NCI-H2081 (cell line): ENCODE measurements at places on chromosomes 6 and 20.

- DNase-seq, result no peak
Observed at GRCh38 chr6:45687570-45687969, 309.8 kb upstream of the SUPT3H start.

DNA sequence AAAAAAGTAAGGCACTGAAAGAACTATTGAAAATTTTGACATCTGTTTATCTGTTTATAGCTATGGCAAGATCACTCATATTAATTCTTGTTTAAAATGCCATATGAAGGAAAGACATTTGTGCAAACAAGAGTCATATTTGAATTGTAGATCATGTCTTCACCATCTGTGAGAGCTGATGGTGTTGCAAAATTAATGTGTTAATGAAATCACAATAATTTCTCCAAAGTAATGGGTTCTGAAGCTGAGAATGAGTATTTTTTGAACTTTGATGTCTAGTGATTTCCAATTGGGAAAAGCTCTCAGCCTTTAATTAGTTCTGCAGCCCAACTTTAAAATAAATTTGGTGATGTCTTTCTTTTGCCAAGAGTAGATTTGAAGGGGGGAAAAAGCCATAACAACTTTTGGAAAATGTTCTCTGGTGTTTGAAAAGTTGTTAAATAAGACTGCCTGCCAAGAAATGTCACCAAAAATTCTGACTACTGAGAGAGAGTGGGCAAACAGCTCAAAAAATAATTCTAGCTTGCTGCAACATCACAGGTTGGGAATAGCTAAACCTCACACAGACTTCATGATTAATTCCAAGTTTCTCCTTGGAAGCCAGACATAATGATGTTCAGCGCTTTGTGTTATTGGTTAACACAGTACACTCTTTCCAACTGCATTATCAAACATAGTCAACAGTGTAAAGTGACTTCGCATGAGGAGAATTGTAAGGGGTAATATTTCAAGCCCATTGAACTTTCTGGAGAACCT, 142.6 kb downstream of the SOBP start:
- DNase-seq, result no peak

GRCh38 chr6:13488015-13488895, 855 bp upstream of the GFOD1 start:
- DNase-seq, result no peak

DNA sequence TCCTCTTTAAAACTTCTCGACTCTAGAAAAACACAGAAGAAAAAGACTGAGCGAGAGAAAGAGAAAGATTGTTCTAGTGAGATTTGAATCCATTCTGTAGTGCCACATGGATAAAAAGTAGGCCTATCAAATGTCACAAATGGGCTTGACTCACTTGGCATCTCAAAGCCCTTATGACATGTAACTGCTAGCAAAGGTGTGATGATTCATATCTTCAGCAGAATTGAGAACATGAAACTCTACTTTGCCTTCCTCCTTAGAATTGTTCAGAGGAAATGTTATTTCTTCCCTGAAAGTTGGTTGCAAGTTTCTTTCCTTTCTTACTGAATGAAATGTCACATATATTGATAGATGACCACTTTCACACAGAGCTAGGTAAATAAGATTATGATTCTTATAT, 40.4 kb upstream of the DUSP22 start:
- no peak for DNase-seq

- DNase-seq, result no peak
Observed at GRCh38 chr20:46713957-46714834, 4.7 kb downstream of the SLC2A10 start.

DNA sequence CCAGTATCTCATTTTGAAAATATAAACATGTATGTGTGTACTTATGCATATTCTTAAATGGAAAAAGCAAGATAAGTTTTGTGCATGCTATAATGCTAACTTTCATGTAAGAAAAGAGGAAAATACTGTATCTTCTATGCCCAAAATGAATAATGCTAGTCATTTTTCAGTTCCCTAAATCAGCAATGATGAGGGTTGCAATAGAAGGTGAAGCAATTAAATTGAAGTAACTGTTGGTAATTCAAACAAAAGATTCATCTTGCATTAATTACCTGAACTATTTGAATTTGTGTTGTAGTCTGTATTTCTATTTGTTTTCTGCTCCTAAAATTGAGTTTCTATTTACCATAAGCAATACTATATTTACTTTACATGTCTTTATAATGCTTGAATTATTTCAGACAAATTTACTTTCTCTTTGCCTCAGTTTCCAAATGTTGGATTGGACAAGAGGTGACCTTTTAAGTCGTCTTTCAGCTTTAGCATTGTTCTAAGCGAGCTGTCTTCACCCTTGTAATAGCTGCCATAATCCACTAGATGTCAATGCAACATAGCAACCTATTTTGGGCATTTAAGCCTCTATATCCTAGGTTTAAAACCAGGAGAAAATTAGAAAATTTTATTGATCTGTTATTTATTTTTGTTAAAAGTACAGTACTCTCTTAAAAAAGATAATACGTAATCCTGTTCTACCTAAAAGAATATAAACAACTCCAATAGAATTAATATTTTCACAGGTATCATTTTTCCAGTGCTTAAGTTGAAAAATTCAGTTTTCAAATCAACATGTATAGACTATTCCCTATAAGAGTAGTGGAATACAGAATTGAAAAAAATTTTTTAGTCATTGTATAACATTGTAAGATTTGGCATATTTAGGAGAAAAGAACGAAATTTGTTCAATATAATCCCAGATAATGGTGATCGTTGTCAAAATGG, 52.3 kb upstream of the IFNGR1 start:
- no peak for DNase-seq

DNA sequence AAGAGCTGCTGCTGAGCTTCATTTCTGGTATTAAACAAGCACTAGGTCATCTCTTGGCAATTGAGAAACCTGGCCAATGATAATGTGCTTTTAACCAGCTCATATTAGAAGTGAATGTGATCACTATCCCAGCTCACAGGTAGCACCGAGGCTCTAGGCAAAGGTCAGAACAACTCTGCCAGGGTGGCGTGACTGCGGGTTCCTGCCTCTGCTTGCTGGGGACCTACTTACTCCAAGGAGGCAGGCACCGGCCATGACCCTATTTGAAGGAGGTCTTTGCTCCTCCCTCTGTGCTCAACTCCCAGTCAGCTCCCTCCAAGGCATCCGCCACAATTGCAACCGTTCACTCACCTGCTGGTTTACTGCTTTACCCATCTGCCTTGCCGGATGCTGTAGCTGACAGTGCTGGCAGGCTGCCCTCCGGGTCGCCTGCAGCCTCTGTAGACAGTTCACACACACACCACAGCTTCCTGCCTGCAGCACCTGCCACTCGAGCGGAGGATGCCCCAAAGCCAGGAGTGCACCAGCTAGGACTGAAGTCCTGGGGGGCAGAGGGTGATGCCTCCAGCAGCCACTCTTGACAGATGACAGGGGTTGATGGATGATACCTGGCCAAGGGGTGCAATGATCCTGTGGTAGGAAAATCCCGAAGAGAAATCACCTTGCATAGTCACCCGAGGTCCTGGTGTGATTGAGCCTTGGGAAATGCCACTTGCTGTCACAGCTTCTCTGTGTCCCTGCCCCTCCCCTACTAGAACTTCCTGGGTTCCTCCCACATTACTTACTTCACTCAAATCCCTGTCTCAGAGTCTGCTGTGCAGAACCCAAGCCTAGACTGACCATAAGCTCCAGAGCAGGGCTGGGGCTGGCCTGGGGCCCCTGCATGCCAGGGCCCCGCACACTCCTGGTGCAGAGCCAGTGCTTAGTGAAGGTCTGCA, 8.8 kb upstream of the VSX1 start:
- peak; percentile 95 for DNase-seq

DNA sequence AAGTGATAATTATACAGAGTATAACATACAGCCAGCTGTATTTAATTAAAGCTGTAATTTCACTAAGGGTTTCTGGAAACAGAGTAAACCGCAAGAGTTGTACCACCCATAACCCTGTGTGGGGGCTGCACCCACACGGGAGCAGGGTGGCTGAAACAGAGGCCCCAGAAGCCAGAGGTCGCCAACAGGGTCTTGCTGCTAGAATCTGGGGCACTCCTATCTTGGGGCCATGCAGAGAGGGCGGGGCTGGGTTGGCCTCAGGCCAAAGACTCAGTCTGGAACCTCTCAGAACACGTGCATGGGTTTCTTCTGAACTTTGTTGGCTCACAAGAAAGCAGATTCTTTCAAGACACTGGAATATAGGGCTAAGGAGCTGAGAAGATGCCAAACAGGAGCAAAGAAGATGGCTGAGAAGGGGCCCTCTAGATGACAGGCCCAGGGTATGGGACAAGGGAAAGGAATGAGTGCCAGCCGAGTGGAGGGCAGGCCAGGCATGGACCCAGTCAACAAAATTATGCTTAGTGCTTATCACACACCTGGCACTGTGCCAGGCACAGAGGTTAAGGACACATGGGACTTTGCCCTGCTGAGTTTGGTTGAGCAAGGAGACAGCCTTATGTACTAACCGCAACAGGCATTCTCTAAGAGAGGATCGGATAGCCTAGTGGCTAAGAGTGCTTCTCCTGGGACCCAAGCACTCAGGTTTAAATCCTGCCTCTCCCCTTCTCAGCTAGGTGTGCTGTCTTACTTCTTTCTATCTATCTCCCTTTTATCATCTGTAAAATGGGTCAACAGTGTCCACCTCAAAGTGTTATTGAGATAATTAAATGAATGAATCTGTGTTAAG, 96.6 kb upstream of the FOXP4 start:
- DNase-seq, result no peak

GRCh38 chr6:136410201-136411024, 120.8 kb upstream of the BCLAF1 start:
- DNase-seq, result no peak

- peak; percentile 59 for DNase-seq
Observed at GRCh38 chr6:136920671-136921380, 1.3 kb upstream of the SLC35D3 start.

DNA sequence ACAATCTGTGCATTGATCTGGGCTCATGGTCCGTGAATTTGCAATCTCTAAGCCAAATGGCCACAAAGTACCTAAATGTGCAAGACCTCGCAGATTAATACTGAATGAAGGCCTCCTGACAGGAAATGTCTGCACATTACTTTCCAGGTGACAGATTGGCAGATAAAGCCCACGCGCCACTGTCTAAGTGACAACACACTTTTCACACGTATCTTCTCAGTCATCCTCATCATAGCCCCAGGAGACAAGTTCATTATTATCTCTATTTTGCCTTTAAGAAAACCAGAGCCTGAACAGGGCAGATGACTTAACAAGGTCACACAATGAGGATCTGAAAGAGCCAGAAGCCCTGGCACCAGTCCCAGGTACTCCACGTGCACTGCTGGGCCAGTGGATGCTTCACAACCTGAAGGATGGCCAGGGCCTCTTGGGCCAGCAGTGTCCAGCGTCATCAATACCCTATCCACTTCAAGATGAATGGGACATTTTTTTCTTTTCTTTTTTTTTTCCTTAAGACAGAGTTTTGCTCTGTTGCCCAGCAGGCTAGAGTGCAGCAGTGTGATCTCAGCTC, 266.3 kb downstream of the PTPRT start:
- DNase-seq, result no peak

DNA sequence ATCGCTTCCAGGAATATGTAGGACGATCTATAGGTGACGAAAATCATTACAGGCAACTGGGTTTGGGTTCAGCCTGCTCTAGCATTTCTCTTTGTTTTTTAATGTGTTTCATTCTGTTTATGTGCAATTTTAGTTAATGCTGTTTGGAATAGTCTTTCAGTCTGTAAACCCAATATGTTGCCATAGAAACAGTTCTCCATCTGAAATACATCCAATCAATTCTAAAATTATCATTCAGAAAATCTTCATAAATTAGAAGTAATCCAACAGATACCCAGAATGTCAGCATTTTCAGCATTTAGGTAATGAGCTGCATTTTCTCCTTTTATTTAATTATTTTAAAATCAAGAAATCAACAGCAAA, 34.8 kb upstream of the COL9A1 start:
- no peak for DNase-seq

- no peak for DNase-seq
Observed at GRCh38 chr6:39003072-39003471, 45.5 kb upstream of the GLP1R start.

DNA sequence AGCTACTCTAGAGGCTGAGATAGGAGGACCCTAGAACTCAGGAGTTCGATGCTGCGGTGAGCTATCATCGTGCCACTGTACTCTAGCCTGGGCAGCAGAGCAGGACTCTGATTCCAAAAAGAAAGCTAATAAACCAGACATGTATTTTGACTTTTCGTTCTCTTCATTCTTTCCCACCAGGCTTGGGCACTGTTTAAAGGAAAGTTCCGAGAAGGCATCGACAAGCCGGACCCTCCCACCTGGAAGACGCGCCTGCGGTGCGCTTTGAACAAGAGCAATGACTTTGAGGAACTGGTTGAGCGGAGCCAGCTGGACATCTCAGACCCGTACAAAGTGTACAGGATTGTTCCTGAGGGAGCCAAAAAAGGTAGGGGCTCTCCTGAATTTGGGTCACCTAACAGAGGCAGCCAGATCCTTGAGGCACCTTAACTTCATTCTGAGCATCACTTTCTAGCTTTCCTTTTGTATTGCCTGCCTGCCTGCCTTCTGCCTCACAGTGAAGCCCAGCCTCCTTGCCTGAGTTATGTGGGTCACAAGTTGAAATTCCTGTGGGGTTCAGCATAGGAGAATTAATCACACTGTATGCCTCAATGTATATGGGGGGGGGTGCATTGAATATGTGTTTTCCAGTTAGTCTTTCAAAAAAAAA, 3.2 kb downstream of the IRF4 start:
- no peak for DNase-seq

GRCh38 chr6:158408552-158409130, 96.4 kb downstream of the TULP4 start:
- DNase-seq, result no peak

GRCh38 chr20:38842558-38842981, 37.1 kb downstream of the PPP1R16B start:
- DNase-seq, result no peak

DNA sequence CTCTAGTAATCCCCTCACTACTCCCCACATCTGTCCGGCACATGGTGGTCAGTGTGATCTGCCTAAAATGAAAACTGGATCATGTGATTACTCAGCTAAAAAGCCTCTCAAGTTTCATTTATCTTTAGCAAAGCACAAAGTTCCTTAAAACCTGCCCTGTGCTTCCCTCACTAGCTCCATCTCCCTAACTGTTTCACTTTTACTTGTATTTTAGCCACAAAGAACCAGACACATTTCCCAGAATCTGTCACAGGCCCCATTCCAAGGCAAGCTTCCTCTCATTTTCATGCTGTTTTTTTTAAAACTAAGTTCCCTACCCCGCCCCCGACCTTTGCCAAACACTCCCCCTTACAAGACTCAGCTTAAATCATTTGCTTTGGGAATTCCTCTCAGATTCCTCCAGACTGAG, 8.9 kb upstream of the IGF2R start:
- no peak for DNase-seq

- DNase-seq, result no peak
Observed at GRCh38 chr20:59664421-59664941, 60.1 kb downstream of the PHACTR3 start.
